Activated CD4-positive, alpha-beta T cell treated with anti-CD3 and anti-CD28 coated beads, Interleukin-2, amount 10 ng/mL, durations not matched to agents 7 days and 5 days (primary cell): ENCODE measurements at places on chromosomes 7 and 10.

DNA sequence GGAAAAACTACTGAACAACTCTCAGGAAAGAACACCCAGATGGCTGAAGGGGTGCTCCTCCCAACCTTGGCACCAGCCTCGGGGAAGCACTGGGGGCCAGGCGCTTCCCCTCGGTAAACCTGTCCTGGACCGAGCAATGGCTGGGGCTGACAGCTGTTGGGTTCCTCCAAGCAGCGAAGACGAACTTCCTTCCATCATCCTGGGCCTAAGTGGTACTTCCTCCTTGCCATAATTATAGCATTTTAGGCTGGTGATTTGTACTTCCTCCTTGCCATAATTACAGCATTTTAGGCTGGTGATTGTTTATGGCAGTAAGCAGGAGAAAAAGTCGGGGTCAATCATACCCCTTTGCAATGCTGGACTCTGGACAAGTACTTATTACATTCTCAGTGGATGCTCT lies 69.3 kb downstream of the MYOF start:
- DNase-seq = no peak

DNA sequence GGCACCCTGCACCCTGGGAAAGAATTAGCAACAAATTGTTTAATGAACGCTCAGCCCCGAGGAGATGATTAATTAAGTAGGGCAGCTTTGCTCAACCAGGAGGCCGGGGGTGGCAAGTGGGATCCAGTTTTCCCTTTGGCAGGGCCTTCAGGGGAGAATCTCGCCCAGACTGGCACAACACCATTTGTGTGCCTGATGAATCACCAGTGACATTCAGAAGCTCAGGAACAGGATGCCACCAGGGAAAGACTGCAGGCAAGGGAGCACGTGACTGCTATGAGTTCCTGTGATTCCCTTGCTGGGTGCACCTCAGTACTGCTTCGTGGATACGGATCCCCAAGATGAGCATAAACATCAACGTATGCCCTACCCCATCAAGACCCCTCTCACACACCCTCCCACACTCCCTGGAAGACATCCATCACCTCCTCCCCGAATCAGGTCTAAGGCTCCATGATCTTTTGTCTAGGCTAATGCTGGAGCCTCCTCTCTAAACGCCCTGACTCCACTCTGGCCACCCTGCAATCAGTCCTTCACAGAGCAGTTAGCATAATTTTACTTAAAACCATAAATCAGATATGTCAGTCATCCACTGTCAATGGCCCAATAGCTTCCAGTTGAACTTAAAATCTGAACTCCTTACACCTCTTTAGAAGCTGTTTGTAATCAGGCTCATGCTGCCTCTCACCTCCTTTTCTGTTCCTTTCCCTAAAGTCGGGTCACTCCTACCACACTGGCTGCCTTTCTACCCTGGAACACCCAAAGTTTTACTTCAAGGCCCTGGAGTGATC lies 109.2 kb upstream of the AGK start:
- no peak for DNase-seq

DNA sequence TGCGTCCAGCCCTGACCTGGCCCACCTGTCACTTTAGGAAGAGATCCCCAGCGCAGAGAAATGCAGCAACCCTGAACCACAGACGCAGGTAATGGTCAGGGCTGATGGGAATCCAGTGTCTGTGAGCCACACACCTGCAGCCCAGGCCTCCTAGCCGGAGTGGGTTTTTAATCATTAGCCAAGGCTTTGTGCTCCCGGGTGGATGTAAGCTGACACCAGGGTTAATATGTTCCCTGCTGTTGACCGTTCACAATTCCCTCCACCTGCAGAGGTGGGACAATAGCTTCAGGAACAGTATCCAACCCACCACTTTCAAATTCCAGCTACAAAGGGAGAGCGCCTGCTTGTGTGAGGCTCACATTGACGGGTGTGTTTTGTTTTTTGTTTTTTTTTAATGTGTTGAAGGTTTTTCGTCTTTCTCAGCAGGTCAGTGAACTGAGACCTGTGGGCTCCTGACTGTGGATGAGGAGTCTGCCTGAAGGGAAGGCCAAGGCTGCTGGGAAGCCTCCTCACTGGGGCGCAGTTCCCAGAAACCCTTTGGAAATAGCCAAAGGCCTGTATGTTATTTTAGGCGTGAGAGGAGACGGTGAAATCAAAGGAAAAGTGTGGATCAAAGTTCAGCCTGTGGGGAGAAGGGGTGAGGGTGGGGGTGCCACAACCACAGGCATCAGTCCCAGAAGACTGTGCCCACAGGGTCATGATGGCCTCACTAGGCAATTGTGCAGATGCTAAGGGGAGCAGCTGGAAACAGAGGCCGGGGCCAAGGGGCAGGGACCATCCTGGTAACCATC lies 111.1 kb downstream of the TNS3 start:
- DNase-seq = no peak

- no peak for DNase-seq
These were observed 3.5 kb downstream of the NOBOX start for GRCh38 chr7:144399946-144400345.

DNA sequence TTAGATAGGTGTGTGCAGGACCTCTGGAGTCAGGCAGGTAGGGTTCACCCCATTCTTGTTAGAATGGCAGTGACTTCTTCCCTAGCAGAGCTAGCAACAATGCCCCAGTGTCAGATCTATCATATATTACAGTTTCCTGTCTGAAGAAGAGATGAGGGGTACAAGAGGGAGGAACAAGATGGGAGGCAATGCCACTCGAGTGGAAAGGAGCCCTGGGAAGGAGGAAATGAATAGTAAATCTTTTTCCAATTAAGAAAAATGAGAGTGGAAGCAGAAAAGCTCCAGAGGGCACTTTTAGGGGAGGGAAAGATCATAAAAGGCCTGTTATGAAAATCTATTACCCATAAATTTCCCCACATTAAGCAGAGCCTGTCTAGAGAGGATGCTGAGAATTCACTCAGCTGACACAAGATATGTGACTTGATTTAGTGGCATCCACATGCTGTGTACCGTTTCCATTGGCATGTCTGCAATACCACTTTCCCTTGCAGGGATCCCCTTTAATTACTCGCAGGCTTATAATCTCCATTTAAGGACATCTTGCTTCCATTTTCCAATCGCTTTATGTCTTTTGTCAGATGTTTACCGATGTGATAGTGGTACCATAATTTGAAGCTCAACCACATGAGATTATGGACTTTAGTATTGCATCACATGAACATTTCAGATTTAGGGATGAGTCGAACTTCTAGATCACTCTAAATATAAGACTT lies 70.0 kb upstream of the AGBL3 start:
- no peak for DNase-seq

GRCh38 chr10:129416956-129417765 lies 49.9 kb upstream of the MGMT start:
- DNase-seq = no peak

- DNase-seq = no peak
These were observed 12.1 kb upstream of the PYROXD2 start for GRCh38 chr10:98427011-98427515.

DNA sequence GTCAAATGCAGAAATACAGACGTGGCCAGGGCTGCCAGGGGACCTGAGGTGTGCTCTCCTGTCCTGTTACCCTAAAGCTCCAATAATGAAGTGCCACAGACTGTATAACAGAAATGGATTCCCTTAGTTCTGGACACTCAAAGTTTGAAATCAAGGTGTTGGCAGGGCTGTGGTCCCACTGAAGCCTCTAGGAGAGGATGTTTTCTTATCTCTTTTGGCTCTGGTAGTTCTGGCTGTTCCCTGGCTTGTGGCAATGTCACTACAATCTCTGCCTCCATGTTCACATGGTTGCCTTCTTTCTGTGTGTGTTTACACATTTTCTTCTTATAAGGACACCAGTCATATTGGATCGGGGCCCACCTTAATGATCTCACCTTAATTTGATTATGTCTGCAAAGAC lies 15.3 kb upstream of the EEPD1 start:
- no peak for DNase-seq

DNA sequence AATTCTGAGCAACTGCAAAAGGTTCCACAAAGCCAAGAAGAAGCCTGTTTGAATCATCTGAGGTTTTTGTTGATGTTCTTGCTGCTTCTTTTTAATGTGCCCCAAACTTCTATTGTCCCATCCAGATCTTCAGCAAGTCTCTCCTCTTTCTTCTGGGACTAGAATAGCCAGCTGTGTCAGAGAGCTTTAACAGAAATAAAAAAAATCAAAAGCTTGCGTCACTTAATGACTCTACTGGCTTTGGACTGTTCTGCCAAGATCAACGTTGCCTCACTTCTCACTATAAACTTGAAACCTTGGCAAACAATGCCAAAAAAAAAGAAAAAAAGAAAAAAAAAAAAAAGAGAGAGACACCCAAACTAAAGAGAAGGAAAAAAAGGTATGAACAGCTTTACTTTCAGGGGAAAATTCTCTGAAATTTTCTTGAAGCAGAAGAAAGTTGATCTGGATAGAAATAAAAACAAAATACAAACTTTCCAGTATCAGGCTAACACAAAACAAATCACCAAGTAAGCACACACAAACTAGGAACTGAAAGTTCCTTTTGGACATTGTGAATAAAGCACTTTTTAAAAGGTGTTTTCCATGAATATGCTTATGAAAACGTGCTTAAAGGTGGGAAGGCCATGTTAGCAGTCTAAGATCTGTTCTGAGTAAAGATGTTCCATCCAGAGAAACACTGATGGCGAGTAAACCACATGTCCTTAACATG lies 14.8 kb downstream of the USP54 start:
- DNase-seq = no peak

GRCh38 chr7:158680754-158681153 lies 23.9 kb downstream of the NCAPG2 start:
- DNase-seq = no peak

GRCh38 chr10:26407406-26407969 lies 30.7 kb upstream of the APBB1IP start:
- no peak for DNase-seq

DNA sequence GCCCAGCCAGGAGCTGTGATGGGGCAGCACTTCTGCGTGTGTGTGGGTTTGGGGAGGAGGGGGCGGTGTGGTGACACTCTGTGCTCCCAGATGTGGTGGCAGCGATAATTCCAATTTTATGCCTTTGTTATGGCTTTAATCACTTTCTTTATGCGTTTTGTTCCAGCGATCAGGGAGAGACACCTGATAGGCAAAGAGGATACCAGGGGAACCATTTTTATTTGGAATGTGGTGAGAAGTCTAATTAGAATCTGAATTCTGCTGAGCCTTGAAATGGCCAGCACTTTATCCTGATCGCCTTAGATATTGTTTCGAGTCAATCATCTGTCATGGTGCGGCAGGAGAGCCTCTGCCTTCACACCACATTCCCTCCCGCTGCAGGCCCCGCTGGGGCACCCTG lies 79.5 kb downstream of the HIF1AN start:
- DNase-seq = no peak

DNA sequence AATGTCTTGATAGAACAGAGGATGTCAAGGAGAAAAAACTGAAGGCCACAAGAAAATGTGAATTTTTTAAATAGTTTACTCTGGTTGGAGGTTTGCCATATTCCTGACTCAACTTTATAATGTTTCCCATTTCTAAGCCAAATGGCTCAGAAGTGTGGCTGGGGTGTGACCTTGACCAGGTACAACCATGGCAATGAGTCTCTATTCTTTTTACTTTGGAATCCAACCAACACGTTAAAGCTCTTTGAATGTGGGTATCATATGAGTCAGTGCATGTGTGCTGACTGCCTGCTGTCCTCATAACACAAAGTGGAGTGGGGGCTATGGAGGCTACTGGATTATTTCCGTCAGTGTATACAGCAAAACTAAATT lies 33.5 kb upstream of the DLD start:
- no peak for DNase-seq

DNA sequence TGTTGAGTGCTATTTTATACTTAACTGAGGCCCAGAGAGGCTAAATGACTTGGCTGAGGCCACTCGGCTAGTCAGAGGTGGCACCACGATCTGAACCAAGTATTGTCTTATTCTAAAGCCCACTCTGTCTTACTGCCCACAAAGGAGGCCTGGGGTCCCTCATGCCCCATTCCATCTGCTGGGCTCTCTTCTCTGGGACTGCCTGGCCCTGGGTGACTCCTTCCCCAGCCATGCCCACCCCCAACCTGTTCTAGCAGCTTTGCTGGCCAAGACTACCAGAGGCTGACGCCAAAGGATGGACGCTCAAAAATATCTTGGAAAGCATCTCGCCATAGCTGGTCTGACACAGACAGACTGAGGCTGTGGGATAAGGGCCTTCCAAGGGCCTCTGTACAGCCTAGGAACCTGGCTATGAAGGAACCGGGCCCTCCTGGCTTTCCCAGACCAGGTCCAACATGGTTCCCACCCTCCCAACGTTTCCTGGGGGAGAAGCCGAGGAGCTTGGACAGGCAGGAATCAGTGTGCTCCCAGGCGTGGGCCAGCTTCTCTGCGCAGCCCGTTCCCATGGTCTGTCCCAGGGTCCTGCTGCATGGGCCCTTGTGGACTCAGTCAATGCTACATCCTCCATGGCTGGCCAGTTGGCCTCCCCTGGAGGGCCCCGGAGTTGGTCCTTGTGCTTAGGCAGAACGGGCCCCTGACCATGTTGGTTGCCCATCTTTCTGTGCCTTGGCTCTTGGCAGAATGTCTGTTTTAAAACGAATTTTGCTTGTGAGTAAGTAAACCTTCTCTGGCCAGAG lies 11.7 kb downstream of the HSPA12A start:
- no peak for DNase-seq

- no peak for DNase-seq
These were observed 33.6 kb upstream of the AGR2 start for GRCh38 chr7:16838386-16838785.

- DNase-seq = no peak
These were observed 61.6 kb upstream of the MRLN start for GRCh38 chr10:59814878-59815277.

GRCh38 chr10:17682236-17682946 lies 38.4 kb downstream of the STAM start:
- DNase-seq = no peak

GRCh38 chr7:124758327-124758726 lies 7.3 kb downstream of the GPR37 start:
- DNase-seq = no peak

GRCh38 chr10:36266923-36267322 lies 624.8 kb upstream of the FZD8 start:
- DNase-seq = no peak

- DNase-seq = no peak
These were observed 1.4 kb downstream of the VOPP1 start for GRCh38 chr7:55570939-55571338.

GRCh38 chr7:107815254-107815882 lies 12.3 kb upstream of the SLC26A3 start:
- no peak for DNase-seq

GRCh38 chr10:26481914-26482550 lies 43.9 kb downstream of the APBB1IP start:
- peak; percentile 66 for DNase-seq

GRCh38 chr7:35753761-35754603 lies 46.9 kb upstream of the SEPTIN7 start:
- no peak for DNase-seq
